ENCODE measurements at places on chromosomes 12 and 14.
A peak's percentile ranks its signal among the peaks of the same experiment; 100 is the strongest.

DNA sequence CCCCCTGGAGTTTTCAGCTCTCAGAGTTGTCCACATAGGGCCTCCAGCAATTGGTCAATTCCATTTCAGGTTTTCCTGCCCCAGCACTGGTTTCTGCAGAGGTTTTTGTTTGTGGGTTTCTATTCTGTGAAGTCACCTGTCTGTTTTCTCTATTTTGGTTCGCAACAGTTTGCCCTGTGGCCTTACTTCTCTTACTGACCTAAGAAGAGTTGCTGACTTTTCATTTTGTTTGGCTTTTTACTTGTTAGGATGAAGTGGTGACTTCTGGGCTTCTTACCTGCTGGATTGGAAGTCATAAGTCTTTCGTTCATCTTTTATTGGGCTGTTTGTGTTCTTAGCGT, 196.4 kb upstream of the PARP11 start:
- DNase-seq, result no peak

- DNase-seq, result no peak
Measured at GRCh38 chr12:122399592-122400373, 22.7 kb downstream of the CLIP1 start.

DNA sequence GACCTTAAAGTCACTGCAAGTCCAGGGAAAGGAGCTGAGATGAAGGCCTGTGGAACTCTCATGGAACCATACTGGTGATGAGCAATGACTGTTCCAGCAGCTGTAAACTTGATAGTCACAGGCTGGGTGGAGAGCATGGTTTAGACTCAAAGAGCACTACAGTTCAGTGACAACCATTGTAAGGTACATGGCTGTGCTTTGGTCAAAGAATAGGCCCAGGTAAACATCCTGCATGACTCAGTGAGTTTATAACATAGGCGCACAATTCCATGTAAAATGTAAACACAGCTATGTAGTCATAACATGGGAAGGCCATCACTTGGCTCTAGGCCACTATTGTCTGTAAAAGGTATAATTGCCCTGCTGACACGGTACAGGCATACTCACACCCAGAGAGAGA, 119.3 kb upstream of the FSCB start:
- no peak for DNase-seq

- no peak for DNase-seq
Measured at GRCh38 chr12:79624378-79624777, 66.4 kb downstream of the PAWR start.

DNA sequence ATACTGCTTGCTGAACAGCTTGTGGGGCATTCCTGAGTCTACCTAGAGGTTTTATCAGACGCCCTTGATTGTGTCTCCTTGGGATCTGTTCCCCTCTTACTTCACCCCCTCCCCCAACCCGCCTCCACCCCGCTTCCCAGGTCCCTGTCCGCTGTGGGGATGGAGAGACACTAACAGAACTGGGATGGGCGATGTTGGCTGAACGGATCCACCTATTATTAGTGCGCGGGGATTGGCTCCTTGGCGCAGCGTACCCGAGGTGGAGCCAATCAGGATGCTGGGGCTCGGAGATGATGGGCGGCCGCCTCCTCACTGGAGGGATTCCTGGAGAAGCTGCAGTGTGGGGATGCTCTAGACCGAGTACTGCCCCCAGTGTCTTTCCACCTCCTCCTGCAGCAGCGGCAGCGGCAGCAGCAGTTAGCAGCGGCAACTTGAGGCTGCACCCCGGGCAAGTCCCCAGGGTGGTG, at the start of gene SYT1:
SYT1 (plus strand) TSS at position 372 of the 467 bp plus-strand sequence.
- DNase-seq, result peak; percentile 85

Measured in type B pancreatic cell (in vitro differentiated cells).